Stimulated activated CD8-positive, alpha-beta memory T cell treated with anti-CD3 and anti-CD28 coated beads, Interleukin-7, amount 100 ng/mL, for 24 hours (primary cell): ENCODE measurements at places on chromosomes 11 and 22.

GRCh38 chr22:25114369-25115362 lies 85.0 kb upstream of the CRYBB3 start:
- no peak for DNase-seq

DNA sequence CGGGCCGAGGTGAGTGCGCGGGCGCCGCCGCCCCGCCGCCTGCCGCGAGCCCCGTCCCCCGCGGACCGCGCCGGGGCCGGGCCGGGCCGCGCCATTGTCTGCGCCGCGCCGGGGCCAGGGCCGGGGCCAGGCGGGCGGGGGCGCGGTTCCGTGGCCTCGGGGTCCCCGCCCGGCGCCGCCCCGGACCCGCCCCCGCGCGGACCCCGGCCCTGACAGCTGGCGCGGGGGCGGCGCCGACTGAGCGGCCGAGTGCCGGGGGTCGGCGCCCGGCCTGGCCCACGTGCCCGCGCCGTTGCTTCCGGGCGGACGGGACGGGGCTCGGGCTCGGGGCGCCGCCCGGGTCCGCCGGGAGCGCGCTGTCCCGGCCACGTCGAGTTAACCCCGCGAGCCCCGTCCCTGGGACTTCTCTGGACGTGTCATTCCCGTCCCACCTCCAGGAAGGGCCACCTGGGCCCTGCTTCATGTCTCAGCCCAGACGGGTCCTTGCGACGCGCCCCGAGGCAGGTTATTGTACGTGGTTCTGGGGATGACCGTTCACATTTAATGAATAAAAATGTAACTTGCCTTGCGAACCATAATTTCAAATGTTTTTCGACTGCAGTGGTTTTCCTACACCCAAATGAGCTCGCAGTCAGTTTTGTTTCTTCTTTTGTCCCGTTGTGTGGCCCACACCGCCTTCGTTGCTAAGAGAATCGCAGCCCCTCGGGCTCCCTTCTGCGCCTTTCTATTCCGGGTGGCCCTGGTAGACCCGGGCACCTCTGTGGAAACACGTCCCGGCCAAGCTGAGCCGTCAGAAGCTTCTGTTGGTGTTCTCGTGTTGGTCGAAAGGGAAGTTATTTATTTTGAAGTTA lies 562 bp downstream of the ZBED4 start:
- no peak for DNase-seq

DNA sequence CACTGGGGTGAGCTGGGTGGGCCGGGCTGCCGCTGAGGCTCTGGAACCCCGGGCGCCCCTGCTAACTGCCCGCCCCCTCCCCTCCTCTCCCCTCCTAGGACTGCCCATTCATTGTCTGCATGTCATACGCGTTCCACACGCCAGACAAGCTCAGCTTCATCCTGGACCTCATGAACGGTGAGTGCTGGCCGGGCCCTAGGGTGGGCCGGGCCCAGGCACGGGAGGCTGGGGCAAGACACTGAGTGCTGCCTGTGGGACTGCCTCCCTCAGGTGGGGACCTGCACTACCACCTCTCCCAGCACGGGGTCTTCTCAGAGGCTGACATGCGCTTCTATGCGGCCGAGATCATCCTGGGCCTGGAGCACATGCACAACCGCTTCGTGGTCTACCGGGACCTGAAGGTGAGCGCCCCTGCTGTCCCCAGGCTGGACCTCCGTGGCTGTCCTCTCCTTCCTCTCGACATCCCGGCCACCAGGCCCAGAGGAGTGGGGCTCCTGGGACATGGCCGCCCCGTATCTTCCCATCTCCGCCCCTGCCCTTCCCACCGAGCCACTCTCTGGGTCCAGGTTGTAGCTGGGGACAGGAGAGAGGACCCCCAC lies 7.5 kb upstream of the ANKRD13D start:
- no peak for DNase-seq

- no peak for DNase-seq
These were observed 184.5 kb upstream of the NTM start for GRCh38 chr11:131185915-131186314.

- no peak for DNase-seq
These were observed 91.5 kb upstream of the SESN3 start for GRCh38 chr11:95322539-95322938.

- DNase-seq, result no peak
These were observed 390.3 kb downstream of the SHANK2 start for GRCh38 chr11:70862093-70862492.
